Fibroblast of lung (primary cell): ENCODE measurements at places on chromosomes 2 and 18.

DNA sequence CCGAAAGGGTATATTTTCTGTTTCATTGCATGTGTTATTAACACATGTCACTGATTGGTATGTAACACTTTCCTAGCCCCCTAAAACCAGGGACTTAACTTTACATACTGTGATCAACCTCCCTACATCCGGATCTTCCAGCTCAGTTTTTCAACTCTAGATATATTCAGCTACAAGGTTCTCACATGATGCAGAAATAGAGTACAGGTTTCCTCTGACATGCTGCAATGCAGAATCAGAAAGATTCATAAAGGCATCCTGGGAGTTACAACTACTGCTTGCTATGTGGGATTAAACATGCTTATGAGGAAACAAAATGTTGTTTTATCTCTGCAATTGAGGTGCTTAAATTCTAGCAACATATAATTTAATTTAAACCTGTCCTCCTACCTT is 14.0 kb downstream of the FBXO11 start:
- H3K27me3 ChIP-seq, result no peaks in the 10 kb centered on the region
- no peak overlapping the region for H3K27ac ChIP-seq
- no peak overlapping the region for H3K4me3 ChIP-seq
- DNase-seq, result no peak
- peaks cover 3% of the 10 kb centered on the region for H3K4me1 ChIP-seq
- H3K36me3 ChIP-seq, result no peaks in the 10 kb centered on the region

DNA sequence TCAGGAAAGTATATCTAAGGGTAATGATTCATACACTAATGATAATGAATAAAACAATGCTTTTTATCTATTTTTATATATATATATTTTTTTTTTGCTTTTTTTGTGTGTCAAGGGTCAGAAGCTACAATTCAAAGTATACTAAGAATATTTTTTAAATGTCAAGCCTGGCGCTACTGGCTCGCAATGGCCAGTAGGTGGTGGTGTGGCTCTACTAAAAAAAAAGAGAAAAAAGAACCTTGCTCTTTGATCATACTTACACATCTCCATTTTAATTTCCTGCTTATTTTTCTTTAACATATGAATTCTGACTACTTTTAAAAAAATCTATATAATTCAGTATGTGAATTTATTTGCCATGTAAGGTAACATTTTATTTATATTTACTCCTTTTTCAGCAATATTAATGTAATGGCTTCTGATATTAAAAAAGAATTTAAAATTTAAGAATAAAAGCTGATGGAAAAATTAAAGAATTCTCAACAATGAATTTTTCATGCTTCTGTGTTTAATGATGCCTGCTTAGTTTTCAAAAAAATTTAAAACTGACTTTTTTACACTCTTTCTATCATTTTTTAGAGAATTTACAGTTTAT is 232.9 kb downstream of the GULP1 start:
- H3K4me1 ChIP-seq, result peaks cover 11% of the 10 kb centered on the region
- H3K27me3 ChIP-seq, result no peaks in the 10 kb centered on the region
- no peak overlapping the region for H3K4me3 ChIP-seq
- peak; percentile 52 for DNase-seq

DNA sequence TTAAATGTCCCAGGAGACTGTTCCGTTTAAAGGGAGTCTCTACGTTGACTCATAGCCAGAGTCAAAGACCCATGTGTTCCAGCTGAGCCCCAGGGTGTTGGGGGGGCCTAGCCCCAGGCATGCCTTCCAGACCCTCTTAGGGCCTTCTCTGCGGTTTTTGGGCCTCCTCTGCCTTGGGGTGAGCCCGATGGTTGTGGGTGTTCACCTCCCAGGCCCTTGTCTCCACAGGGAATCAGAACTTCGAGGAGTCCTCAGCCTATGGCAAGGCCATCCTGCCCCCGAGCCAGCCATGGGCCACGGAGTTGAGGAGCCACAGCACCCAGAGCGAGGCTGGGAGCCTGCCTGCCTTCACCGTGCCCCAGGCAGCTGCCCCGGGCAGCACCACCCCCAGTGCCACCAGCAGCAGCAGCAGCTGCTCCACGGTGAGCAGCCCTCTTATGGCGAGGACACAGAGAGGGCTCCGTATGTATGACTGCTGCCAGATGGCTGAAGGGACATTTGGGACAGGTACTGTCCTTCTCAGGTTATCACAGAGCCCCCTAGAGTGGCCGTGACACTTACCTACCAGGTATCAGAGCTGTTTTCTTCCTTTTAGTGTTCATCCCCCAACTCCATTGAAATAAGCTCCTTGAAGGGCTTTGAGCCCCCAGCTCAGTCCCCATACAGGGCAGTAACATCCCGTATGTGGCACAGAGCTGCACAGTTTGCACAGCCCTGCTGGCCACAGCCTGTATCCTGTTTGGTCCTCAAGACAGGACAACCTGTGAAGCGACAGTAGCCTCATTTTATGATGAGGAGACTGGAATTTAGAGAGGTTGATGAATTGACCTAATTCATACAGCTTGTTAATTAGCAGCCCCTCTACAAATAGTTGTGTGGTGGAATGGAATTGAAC is 80.7 kb downstream of the EPAS1 start:
- H3K4me1 ChIP-seq, result peaks cover 10% of the 10 kb centered on the region
- DNase-seq, result no peak
- H3K36me3 ChIP-seq, result peaks cover 25% of the 10 kb centered on the region
- no peaks in the 10 kb centered on the region for H3K27me3 ChIP-seq
- no peak overlapping the region for H3K27ac ChIP-seq
- H3K4me3 ChIP-seq, result no peak overlapping the region

GRCh38 chr18:35192415-35192814 is 48.4 kb upstream of the ZNF397 start:
- no peaks in the 10 kb centered on the region for H3K27me3 ChIP-seq
- no peaks in the 10 kb centered on the region for H3K36me3 ChIP-seq
- H3K27ac ChIP-seq, result no peak overlapping the region
